Activated T-helper 2 cell treated with anti-CD3 and anti-CD28 coated beads, Interferon-gamma antibody, Interleukin-2, Interleukin-4, amounts not matched to agents 10 μg/mL and 5 μg/mL and 100 μg/mL, durations not matched to agents 14 hours and 24 hours and 36 hours (primary cell): ENCODE measurements at places on chromosomes 16 and 17. TPM values are rescaled to one million over a fixed set of nuclear protein-coding genes. Genes with fewer than 3 reads are reported as not detected.
A peak's percentile ranks its signal among the peaks of the same experiment; 100 is the strongest.

DNA sequence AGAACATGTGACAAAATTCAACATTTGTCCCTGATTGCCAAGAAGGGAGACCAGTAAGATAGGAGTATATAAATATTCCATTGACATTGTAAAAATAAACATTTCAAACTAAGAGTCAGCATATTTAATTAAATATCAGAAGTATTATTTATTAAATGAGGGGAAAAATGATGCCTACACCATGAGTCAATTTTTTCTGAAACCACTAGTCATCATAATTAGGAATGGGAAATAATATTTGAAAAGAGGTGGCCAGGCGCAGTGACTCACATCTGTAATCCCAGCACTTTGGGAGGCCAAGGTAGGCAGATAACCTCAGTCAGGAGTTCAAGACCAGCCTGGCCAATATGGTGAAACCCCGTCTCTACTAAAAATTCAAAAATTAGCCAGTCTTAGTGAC lies 2.1 kb downstream of the CMTM1 start:
- no peak for DNase-seq

SERPINF2 gene
- 0.14 TPM in 1 of 2 replicates, not detected in the other for total RNA-seq

TVP23A gene
- 0.05 TPM in 1 of 2 replicates, not detected in the other for total RNA-seq

DNA sequence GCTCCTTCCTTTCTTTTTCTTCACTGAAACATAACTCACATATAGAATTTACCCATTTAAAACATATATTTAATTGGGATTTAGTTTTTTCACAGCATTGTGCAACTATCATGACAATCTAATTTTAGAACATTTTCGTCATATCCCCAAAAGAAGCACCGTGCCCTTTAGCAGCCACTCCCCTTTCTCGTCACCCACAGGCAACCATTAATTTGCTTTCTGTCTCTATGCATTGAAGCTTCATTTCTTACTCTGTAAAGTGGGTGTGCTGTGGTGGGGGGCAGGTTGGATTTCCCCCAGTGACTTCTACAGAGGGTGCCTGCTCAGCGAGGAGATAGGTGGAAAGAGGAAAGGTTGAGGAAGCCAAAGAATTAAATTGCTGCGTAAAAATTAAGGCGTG lies 35.8 kb downstream of the MRC2 start:
- DNase-seq = no peak

GRCh38 chr17:20189302-20189701 lies 180.1 kb downstream of the SPECC1 start:
- DNase-seq = no peak

MT1E gene
- total RNA-seq = 181 and 184 TPM in 2 replicates

DNA sequence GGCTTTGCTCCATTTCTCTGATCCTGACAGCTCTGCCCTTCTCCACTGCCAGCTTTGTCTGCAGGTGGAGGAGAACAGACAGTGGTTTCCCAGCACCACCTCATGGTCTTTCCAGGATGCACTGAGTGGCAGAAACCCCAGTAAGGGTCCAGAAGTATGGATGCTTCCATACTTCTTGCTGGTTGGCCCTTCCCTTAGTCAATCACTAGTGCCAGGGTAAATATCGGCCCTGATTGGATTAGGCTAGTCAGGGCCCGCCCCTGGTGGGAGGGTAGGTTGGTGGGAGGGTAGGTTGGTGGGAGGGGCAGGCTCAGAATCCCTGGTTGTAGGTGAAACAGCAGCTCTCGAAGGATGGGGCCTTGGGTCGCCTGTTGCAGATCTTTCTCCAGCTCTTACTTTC lies 10.2 kb downstream of the RNF213 start:
- DNase-seq = peak; percentile 28

- no peak for DNase-seq
These were observed 52.8 kb upstream of the C17orf78 start for GRCh38 chr17:37322826-37323561.

DNA sequence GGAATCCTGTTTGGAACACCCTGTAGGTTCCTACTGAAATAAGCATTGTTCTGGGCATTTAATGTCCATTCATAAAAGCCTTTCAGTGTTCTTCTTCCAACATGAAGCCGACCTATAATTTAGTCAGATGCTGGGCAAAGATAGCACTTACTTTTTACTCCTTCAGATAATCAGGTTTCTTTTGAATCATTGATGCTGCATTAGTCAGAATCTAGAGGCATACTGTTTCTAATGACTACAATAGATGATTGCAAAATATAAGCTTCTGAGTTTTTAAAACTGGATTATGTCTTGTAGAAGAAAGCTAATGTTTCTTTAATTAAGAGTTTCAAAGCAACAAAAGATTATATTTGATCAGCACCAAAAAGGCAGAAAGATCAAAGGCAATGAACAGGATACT lies 16.0 kb downstream of the MMD start:
- DNase-seq = no peak

GRCh38 chr16:60200161-60200560 lies 1466.0 kb upstream of the GOT2 start:
- no peak for DNase-seq

CLEC10A gene
- total RNA-seq = not detected in 2 replicates

MYH2 gene
- not detected in 2 replicates for total RNA-seq

DNA sequence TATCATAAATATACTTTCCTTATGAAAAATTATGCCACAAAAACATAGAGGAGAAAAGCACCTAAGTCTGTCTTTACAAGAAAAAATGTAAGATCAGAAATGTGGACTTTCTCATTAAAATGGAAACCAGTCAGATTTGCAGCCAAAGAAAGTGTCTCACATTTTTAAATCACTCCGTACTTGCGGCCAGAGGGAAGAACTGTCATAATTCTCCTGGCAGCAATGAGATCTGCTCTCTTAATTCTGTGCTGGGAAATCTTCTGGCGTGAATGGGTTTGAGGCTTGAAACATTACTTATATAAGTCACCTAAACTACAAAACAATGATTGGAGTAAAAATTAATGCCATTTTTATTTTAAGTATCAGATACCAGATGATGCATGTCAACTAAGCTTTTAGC lies 10.7 kb downstream of the C16orf95 start:
- no peak for DNase-seq

PRSS8 gene
- not detected in 2 replicates for total RNA-seq

- DNase-seq = no peak
These were observed 6.1 kb upstream of the PYDC1 start for GRCh38 chr16:31223044-31223443.

TSR1 gene
- 75.9 and 78.3 TPM in 2 replicates for total RNA-seq

GRCh38 chr16:81499576-81500380 lies 55.2 kb downstream of the CMIP start:
- no peak for DNase-seq

DNA sequence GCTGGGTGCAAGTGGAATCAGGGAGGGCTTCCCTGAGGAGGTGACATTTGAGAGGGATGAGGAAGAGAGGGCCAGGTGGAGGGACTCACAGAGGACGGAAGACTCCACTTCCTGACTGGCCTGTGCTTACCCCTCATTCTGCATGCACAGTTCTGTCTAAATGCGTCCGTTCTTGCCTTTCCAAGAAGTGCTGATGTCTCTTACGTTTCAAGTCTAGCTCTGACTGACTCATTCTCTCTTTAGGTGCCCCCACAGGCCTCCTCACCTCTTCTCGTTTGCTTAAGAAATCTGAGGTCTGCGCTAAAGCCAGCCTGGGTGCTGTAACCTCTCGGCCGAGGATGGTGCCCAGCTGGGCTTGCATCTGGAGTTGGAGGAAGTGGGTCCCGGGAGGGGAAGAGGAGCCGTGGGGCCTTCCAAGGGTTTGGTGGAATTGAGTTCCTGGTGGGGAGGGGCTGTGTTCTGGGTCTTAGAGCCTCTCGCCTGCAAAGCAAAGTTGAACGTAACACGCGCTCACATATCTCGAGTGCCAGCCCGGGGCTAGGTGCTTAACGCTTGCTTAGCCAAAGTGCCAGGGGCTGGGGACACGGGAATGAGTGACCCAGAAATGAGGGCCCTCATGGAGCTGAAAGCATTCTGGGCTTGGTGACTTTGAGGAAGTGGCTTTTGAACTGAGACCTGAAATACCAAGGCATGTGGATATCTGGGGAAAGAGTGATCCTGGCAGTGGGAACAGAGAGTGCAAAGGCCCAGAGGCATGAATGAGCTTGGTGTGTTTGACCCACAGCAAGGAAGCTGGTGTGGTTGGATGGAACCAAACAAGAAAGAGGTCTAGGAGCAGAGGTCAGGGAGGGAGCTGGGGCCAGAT lies 4.8 kb downstream of the IL4R start:
- peak; percentile 54 for DNase-seq

C16orf92 gene
- total RNA-seq = not detected in 2 replicates

- no peak for DNase-seq
These were observed 4.6 kb downstream of the MMP28 start for GRCh38 chr17:35790841-35791240.

CORO6 gene
- total RNA-seq = 3.1 and 3.8 TPM in 2 replicates

DNA sequence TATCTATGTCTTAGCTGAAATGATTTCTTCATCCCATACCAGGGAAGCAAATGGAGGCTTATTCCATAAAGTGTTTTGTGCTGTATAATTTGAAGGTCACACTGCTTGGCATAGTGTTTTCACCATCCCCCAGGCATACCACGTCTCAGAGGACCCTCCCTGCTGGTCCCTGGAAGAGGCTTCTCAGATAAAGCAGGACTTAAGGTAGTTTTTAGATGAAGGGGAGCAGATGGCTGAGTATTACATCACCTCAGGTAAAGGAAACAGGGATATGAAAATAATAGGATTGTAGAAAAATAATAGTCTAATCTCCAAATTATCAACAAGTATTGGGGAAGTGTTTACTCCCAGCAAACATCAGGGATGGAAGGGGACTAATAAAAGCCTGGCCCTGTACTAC lies 7.3 kb upstream of the SMG1 start:
- DNase-seq = no peak

DNA sequence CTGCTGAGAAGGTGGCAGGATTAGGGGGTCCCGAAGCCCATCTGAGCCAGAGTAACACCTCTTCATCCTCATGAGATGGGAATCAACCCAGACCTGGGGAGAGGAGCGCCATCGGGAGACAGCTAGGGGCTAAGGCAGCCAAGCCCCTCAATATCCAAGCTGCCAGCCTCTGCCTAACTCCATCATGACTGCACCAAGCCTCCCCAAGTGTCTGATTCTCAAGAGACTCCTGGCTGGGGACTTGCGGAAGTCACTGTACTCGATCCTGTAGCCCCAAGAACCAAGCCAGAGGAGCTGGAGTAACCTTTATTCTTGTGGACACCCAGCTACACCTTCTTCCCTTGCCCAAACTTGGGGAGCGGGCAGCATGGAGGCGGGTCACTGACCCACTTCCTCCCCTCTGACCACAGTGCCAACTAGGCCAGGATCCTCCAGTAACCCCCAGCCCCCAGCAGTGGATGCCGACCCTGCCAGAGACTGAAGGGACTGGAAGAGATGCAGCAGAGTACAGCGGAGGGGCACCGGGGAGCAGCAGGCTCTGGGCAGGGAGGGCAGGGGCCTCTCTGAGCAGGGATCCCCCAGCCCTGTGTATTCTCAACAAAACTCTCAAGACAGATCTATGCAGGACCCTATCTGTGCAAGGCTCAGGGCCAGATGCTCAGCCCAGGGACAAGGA lies 13.3 kb downstream of the HDAC5 start:
- no peak for DNase-seq

GRCh38 chr17:68205808-68206720 lies 41.8 kb upstream of the AMZ2 start:
- DNase-seq = no peak

DNA sequence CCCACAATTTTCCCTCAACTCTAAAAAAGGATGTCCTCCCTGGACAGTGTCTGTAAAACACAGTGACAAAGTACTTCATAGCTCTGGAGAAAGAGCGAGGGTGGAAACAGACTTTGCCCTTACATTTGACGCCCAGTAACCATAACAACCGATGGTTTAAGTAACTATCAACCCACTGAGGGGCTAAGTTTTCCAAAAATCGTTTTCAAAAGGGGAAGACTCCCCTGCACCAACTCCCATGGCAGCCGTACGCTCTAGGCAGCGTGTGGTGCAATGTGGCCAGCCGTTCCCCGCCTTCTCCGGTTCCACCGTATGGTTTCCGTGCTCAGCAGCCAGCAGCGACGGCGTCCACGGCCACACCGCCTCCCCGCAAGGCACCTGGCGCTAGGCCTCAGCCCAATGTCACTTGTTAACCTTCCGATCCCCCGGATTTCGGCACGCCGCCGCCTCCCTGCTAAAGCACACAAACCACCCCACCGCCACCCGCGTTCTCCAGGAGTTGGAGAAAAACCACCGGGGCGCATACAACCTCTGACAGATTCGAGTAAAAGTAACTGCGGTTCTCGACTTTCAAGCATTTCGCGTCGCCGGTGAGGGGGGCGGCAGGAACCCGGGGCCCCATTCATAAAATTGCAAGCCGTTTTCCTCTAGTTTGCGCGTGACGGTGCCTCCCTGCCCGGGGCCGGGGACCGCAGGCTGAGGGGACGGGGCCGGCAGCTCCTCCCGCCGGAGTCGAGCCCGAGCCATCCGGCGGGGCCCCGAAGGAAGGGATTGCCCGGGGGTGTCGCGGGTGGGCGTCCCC lies 661 bp downstream of the TEX2 start:
- peak; percentile 60 for DNase-seq

DNA sequence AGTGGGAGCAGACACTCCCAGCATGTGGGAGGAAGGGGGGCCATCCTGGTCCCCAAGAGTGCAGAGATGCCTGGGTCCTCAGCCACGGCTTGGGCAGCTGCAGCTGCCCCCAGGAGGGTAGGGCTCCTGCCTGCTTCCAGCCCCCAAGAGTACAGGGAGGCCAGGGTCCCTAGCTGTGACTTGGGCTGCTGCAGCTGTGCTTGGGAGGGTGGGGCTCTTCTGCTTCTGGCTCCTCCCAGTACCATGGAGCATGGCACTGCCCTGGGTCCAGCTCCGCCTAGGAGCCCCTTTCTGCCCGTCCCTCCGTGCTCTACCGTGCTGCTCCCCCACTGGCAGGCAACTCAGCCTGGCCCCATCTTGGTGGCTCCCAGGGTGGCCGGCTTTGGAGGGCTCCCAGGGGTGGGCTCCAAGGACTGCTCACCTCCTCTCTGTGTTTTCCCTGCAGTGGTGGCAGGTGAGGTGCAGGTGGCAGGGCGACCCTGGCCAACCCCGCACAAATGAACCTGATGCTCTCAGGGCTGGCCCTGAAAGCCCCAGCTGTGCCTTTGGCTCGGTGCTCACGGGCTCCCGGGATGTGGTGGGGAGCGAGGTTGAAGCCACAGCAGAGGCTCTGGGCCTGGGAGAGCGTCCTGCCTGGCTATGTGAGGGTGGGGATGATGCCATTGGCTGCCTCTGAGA lies 18.5 kb upstream of the USP22 start:
- no peak for DNase-seq

NPTX1 gene
- total RNA-seq = 5.2 and 5.7 TPM in 2 replicates

GRCh38 chr17:81655378-81656117 lies 794 bp downstream of the PDE6G start:
- DNase-seq = no peak

PRSS21 gene
- total RNA-seq = 11.4 and 11.5 TPM in 2 replicates

USP43 gene
- total RNA-seq = 0.07 and 0.09 TPM in 2 replicates

DNA sequence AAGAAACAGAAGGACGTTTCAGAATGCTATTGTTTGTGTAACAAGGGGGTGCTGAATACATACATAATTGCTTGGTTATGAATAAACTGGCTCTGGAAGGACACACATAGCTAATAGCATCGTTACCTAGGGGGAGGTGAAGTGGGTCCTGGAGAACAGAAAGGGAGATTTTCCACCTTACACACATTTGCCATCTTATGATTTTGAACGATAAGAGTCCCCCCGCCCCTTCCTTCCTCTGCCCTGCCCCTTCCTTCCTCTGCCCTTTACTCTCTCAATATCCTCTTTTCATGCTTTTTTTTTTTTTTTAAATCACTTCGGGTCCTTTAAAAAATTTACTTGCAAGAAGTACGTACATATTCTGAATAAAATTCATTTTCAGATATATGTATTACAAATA lies 902 bp upstream of the DHRS7B start:
- DNase-seq = peak; percentile 43

TBC1D3 gene
- not detected in 2 replicates for total RNA-seq

ZP2 gene
- not detected in 2 replicates for total RNA-seq

QRICH2 gene
- 1.7 and 2.1 TPM in 2 replicates for total RNA-seq
